Activated T-cell treated with anti-CD3 and anti-CD28 coated beads, Interleukin-2, amount 50 U/mL, for 48 hours (primary cell): ENCODE measurements at places on chromosomes 3 and 15.

GRCh38 chr15:57355259-57355658 lies 21.0 kb upstream of the CGNL1 start:
- DNase-seq, result no peak

DNA sequence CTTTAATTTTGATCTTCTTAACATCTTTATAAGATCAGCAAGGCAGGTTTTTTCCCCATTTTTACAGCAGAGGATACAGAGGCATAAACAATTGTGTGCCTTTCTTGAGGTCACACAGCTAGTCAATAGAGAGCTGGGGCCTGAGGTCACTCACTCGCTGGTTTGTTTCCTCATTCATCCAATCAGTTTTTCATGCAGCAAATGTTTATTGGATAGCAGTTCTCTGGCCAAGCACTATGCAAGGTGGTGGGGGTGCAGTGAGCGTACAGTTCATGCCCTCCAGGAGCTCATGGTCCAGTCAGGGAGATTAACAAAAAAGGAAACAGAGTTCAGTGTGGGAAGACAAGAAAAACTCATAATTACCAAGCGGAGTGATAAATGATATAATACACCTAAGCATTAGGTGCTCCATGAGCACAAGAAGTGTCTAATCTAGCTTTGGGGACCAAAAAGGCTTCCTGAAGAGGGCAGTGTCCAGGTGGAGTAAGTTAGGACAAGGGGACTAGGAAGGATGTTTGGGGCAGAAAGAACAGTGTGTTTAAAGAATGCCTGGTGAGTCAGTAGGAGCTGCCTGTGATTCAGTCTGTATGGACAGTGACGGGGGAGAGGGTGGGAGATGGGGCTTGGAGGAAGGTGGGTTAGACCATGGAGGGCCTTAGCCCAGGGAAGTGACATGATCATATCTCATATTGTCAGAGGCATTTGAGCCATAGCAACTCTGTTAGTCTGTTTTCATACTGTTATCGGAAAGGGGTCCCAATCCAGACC lies 29.3 kb downstream of the MAP2K5 start:
- DNase-seq, result no peak

- no peak for DNase-seq
Observed at GRCh38 chr3:32837789-32838188, 20.0 kb downstream of the TRIM71 start.

- no peak for DNase-seq
Observed at GRCh38 chr3:187889601-187890404, 144.5 kb upstream of the BCL6 start.

- no peak for DNase-seq
Observed at GRCh38 chr15:49137861-49138260, 17.5 kb downstream of the COPS2 start.

DNA sequence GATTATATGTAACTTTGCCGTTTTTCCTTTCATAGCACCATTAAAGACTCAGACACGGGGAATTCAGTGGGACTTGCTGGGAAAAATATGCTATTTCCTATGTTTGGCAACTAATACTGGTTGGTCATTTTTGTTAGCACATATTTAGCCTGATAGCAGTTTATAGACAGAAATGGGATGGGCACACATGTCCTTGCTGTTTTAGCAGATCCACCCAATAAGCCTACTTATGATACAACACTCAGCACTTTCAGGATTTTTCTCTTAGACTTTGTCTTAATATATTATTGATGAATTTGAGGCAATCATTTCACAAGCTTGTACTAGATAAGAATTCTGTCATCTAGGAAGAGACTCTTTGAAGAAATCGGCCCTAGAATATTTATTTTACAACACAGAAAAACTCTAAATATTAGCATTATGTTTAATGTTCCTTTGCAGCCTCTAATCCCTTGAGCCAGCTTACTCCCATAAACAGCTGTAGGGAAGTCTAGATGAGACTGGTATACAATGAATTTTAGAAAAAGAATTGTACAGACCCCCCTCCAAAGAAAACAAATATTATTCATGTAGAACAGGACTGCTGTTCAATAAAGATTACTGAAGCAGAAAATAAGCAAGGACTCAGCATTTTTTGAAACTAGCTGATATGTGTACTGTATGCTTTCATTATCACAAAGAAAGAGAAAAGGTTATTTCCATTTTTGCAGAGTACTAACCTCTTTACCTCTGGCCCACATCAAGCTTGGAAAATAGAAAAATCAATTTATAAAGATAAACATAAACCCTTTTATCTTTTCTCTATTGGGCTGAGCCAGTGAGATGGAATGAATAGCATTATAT lies 656.8 kb upstream of the SGO1 start:
- no peak for DNase-seq

DNA sequence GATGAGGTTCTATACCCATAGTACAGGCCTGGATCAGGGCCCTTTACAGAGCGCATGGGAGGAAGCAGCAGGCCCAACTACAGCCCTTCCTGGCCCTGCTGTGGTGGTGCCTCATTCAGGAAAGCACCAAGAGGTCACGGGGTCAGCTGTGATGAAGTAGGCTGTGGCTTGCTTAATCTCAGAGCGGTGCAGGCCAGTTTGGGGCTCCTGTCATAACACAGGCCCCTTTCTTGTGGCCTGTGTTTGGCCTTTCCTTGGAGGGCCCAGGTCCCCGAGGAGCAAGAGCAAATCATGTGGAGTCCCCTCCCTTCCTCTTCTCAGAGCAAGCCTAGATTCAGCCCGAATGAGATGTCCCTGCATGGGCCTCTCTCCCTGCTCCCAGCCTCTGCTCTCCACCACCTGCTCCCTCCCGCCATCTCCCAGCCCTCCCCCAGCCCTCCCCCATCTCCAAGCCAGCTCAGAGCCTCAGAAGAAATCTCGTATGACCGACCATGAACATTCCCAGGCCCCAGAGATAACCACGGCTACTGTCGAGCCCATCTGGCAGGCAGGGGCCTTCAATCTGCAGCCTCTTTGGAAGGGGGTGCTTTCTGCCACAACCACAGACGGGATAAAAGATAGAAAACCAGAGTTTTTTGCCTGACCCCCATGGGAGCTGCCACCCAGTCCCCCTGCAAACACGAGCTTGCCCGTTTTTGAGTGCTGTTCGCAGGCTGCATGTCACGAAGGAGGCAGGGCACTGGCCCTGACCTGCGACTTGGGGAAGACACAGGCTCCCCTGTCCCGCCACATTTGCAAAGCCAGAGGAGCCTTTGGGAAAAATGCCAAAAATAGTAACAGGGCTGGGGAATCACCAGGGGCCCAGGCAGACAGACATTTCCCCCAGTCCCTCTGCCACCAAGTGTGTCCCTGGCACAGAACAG lies 32.3 kb upstream of the DUSP7 start:
- no peak for DNase-seq
